ENCODE measurements at places on chromosomes 12 and 14.
A peak's percentile ranks its signal among the peaks of the same experiment; 100 is the strongest.

DNA sequence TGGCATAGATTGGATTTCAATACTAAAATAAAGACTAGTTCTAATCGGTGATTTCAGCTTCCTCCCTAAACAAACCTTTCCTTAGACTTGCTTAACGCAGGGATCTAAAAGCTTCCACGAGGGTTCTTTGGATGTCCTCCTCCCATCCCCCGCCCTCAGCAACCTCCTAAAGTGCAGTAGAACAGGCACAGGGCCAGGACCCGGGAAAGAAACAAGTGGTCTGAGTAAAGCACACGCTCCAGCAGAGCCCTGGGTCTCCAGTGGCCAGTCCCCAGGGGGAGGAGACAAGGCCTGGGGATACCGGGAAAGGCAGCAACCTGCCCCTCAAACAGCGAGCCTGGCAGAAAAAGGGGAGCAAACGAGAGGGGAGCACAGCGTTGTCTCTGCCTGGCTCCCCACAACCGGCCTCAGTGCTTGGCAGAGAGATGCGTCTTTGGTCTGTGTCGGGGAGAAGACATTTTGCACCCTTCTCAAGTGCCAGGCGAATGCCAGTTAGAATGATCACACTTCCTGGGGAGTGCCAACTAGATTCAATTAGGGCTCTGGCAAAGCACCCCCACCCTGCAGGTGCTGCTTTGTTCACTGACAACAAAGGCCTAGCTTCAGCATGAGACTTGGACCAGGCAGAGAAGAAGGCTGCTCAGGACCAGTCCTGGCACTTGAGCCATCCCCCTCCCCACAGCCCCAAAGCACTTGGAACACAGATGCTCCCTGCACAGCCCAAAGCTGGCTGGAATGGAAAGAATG is 17.1 kb upstream of the SLC6A12 start:
- DNase-seq, result no peak

GRCh38 chr14:67582061-67582460 is 18.0 kb downstream of the PIGH start:
- DNase-seq, result no peak

DNA sequence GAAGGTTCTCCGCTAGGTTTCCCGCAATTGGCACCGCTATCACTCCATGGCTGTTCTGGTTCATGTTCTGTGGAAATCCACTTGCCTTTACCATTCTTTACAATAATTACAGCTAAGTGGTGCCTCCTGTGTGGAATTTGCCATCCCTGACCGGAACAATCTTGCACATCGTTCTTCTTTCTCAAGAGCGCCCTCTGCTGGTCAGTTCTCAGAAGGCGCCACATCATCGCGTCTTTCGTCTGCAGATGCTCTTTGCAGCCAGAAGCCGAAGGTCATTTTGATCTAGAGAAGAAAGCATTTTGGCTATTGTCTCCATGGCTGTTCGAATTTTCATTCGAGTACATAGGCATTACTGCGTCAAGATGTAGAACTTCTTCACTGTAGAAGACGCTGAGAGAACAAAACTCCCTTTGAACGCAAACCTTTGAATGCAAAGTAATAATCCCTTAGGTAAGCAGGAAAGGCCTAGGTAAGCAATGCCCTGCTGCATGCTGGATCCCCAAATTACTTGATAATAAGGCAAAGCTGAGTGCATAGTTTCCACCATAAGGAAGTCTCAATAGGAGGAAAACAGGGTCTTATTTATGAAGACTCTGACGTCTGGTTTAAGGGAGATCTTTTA is 10.1 kb upstream of the RTRAF start:
- peak; percentile 76 for DNase-seq

DNA sequence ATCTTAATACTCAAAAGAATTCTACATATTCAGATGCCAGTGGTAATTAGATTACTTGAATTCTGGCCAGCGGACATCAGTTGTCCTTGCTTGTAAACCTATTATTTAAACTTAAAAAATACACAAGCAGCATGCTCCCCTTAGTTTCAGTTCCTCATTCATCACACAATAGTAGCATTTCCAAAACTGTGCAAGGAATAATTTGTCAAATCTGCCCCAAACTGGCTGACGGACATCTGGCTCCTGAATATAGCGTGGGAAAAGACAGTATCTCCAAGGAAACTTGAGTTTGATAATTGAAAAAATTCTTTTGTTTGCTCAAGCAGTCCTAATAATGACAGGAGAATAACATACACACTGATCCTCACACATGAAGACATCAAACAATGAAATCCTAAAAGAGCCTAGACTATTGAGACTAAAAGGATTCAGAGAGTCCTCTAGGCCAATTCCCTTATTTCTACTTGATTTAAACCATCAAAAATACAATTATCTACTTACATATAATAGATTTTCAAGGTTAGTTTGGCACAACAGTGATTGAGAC is 90.4 kb downstream of the KIF21A start:
- no peak for DNase-seq

GRCh38 chr14:78946949-78947348 is 776.8 kb downstream of the NRXN3 start:
- no peak for DNase-seq

DNA sequence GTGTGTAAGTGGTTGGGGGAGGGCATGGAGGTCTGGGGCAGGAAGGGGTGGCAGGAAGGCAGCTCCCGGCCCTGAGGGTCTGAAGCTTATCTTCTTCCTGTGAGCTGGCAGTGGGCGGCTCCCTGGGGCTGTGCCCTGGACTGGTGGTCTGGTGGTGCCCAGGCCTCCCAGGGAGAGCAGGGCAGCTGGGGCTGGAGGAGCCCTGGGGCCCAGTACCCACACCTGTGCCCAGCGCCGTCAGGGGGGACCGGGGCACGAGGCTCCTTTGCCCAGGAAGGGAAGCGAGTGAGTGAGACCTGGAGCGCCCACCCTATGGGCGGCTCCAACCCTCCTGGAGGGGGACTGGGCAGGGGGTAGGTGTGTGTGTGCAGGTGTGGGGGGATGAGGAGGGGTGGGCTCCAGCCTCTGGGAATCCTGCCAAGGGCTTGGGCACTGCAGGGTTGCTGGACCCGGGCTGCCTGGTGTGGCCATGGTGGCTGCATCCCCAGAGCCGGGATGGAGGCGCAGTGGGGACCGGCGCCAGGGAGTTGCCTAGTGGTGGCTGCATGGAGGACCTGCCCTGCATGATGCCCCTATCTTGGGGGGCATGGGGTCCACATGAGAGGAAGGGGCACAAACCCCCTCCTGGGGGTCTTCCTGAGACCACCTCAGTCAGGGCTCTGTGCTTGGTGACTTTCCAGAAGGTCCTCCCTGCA is 353.6 kb downstream of the TMEM121 start:
- no peak for DNase-seq

DNA sequence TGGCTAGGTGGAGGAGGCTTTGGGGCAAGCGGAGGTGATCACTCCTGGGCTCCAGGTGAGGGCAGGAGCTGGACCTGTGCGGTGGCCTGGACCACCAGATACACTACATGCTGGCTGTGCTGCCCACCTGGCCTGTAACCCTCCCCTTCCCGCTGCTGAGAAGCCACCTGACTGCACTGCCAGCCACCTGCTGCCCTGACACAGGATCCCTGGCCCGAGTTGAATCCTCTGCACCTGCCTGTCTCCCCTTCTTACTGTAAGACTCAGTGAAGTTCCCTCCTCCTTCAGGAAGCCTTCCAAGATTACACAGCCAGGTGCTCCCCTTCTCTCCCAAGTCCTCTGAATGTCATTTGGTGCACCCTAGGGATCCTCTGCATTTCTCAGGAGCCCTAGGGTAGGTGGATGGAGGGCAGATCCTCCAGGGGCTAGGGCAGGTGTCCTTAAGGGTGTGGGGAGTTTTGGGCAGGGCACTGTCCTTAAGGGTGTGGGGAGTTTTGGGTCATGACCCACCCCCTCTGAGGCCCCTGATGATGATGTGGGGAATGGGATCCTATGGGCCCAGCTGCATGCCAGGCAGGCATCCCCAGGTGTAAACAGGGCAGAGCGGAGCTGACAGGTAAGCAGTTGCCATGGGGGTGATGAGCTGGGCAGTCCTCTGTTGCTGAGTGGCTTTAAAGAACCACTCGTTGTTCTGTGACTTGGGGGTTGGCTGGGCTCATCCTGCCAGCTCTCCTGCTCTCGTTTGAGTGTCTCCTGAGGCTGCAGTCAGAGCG is 6.7 kb upstream of the MTA1 start:
- peak; percentile 4 for DNase-seq

DNA sequence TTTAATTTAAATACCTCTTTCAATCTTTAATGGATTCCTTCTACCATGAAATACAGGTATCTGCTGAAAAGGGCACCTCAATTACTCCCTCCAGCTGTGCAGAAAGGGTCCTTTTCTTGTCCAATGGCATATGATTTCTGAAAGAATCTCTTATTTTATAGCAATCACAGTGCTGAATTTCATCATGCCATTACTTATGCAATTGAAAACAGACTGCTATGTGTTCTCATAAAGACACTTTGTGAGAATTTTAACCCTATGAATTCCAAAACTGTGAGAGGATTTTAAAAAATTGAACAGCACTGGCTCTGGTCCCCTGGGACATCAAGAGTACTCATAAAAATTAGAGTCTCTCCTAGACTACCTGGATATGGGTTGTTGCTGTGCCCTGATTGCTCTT is 45.9 kb upstream of the CNOT2 start:
- DNase-seq, result no peak

GRCh38 chr12:130179191-130179590 is 16.9 kb downstream of the FZD10 start:
- DNase-seq, result no peak

GRCh38 chr12:95590775-95591174 is 39.5 kb upstream of the USP44 start:
- DNase-seq, result no peak

GRCh38 chr14:32078023-32078857 is 1.1 kb downstream of the ARHGAP5 start:
- DNase-seq, result peak; percentile 44

- no peak for DNase-seq
These were observed 2.1 kb upstream of the PLEK2 start for GRCh38 chr14:67413806-67414769.

- no peak for DNase-seq
These were observed 6.8 kb upstream of the SYNE3 start for GRCh38 chr14:95523051-95523814.

DNA sequence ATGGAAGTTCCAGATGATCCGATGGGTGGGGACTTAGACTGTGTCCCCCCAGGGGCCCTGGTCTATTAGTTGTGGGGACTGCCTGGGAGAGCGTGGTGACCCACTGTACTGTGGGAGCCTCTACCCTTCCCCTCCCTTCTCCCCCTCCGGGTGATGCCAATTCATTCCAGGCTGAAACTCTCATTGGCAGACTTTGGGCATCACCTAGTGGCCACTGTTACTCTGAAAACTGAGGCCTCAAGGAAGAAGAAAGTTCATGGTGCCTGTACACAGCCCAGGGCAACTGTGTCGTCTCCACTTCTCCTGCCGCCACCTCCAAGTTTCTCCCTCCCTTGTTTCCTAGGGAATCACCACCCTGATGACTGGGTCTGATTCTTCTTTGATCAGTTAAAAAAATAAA is 173.6 kb upstream of the ALG10B start:
- no peak for DNase-seq

DNA sequence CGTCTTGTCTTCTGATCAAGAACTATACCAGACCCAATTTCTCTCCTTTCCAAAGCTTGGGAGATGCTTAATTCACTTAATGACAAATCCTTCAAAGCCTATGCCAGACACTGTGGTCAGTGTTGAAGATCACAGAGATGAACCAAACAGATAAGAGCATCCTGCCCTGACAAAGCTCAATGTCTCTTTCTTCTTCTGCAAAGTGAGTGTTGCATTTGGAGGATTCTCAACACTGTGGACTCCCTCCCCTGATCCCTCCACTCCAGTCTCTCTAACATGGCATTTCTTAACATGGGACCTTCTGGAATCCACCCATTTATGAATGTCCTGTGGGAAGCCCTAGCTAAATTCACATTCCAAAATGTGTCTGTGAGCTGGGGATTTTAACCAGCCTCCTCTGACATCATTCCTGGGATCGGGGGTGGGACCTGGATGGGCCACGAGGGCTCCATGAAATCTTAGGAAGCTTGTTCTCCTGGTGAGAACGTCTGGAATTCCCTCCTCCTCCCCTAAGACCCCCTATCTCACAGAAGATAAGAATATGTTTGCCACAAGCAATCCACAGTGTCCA is 20.3 kb downstream of the SYNE3 start:
- no peak for DNase-seq

DNA sequence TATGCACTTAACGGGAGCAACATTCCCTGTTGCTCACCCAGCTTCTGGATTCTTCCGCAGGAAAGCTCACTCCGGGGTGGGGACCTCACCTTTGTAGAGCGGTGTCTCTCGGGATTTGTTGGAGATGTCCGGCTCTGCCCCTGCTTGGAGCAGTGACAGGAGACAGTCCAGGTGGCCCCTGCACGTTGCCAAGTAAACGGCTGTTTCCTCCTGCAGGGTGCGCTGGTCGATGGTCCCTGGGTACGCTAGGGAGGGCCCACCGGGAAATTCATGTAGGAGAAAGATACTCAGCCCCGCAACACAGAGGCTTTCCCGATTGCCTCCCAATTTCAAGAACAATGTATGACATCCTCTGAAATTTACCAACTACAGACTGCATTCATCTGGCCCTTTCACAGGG is 23.1 kb downstream of the ASB2 start:
- no peak for DNase-seq

- DNase-seq, result no peak
These were observed 13.4 kb downstream of the TNFAIP2 start for GRCh38 chr14:103136388-103137271.

- no peak for DNase-seq
These were observed 42.9 kb upstream of the LHX5 start for GRCh38 chr12:113514602-113515001.

GRCh38 chr14:82776958-82777357 is 1243.3 kb upstream of the SEL1L start:
- DNase-seq, result no peak

- no peak for DNase-seq
These were observed 12.9 kb downstream of the SYNE3 start for GRCh38 chr14:95503365-95504134.

GRCh38 chr14:72387726-72388125 is 455.5 kb downstream of the RGS6 start:
- DNase-seq, result no peak

DNA sequence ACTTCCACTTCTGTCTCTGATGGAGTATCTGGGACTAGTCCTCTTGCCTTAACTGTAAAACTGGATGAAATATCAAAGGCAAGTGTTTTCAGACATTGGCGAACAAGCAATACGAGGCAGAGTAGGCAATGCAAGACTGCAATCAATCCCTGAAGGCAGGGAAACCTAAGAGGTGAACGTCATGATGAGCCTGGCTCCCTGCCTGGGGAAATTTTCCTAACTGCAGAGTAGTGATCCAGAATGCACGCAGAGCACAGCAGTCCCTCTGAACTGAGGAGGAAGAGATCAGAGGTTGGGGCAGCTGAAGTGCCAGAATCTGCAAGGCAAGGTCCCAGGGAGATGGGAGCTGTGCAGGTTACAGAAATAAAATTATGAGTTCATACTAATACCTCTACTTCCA is 18.5 kb downstream of the BHLHE41 start:
- no peak for DNase-seq

DNA sequence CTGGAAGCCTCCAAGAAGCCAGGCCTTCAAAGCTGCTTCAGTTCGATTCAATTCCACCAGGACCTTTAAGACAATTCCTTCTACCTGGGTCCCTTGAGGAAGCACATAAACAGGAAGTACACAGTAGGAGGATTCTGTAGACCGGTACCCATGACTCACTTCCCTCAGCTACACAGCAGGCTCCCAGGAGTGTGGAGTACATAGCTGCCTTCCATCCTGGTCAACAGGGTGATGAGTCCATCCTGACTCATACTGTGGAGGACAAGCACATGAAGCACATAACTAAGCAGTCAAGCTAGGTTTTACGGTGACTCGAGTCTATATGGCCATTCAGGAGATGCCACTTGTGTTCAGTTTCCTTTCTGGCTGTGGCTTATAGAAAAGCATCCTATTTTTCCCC is 197.6 kb upstream of the RBM19 start:
- DNase-seq, result no peak
